ENCODE measurements at places on chromosomes 6 and 20.

DNA sequence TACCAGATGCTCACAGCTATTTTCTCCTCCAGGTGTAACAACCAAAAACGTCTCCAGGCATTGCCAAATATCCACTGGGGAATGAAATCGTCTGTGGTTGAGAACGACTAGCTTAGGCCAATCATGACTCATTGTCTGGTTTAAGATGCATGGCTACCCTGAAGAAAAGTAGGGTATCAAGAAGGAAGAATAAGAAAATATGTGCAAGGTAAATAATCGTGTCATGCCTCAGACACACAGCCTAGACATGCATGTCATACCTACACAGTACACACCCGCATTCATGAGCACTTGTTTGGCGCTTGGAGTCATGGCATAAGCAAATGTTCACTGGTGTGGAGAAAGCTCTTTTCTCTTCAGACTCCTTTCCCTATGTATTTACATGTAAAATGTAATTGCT is 745.7 kb downstream of the MAFB start:
- DNase-seq, result no peak

- DNase-seq, result no peak
Measured at GRCh38 chr6:7341271-7341670, 28.3 kb upstream of the SSR1 start.

DNA sequence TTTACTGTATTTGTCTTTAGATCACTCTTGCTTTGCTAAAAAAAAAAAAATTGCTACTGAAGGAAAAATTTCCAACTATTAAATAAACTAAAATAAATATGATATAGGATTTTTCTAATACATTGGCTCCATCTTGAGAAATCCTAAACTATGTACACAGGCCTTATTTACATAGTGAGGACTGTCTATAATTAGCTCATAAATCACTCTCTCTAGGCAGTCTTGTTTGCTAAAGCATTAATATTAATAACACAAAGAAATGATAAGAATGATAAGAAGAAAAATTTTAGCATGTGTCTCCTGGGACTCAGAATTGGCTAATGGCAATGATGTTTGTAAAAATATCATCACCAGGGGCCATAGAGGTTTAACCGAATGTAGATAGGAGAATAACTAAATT is 13.3 kb upstream of the CRYBG1 start:
- DNase-seq, result no peak

DNA sequence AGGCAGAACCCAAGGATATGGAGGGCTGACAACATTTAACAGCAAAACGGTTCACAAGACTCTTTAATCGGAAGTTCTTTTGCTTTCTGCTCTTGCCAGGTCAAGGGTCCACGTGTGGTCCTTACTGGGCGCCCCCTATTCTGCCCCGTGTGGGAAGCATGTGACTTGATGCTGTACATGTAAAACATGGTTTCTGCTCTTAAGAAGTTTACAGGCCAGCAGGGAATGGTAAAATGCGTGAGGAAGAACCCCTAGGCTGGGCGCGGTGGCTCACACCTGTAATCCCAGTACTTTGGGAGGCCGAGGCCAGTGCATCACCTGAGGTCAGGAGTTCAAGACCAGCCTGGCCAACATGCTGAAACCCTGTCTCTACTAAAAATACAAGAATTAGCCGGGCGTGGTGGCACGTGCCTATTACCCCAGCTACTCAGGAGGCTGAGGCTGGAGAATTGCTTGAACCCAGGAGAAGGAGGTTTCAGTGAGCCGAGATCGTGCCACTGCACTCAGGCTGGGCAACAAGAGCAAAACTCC is 19.3 kb downstream of the ZNF217 start:
- DNase-seq, result no peak

DNA sequence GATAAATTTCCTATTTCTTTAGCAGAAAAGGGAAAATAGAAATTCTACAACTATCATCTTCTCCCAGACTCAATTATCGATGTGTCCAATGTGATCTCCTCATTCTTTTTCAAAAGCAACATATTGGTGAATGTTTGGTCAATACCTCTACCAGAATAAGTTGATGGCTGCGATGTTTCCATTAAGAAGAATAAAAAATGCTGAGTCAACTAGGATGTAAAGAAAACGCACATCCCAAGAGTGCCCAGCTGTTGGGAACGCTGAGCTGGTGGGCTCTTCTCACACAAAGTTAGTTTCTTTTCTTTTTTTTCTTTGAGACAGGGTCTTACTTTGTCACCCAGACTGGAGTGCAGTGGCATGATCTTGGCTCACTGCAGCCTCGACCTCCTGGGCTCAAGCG is 39.8 kb downstream of the RAMACL start:
- DNase-seq, result no peak

- DNase-seq, result no peak
Measured at GRCh38 chr6:49497304-49497703, 2.4 kb upstream of the GLYATL3 start.

- no peak for DNase-seq
Measured at GRCh38 chr6:62808565-62809293, 402.5 kb upstream of the FKBP1C start.

- DNase-seq, result peak; percentile 97
Measured at GRCh38 chr6:100203400-100203799, 209.4 kb upstream of the MCHR2 start.

DNA sequence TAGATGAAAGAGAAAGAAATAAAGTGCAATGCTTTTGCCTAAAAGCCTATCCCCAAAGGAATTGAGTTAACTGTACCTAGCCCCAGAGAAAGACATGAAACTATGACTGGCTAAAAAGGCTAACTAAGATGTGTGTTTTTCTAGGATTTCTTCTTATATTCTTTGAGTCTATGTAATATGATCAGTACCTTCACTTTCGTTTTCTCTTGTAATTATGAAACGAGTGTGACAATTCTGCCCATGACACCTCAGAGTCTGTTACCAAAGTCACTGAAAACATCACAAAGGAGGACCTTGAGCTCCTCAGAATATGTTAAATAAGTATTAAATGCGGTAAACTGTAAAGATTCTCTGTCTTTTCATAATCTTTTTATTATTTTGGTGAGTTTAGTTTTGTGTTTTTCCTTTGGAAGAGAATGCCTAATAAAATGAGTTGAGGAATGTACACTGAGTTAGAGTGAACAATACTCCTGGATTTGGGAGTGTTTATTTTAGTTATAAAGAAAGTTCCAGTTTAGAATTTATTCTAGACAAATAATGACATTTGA is 141.3 kb downstream of the FUT9 start:
- no peak for DNase-seq

- DNase-seq, result no peak
Measured at GRCh38 chr6:26468829-26469228, 11.1 kb downstream of the BTN2A1 start.

DNA sequence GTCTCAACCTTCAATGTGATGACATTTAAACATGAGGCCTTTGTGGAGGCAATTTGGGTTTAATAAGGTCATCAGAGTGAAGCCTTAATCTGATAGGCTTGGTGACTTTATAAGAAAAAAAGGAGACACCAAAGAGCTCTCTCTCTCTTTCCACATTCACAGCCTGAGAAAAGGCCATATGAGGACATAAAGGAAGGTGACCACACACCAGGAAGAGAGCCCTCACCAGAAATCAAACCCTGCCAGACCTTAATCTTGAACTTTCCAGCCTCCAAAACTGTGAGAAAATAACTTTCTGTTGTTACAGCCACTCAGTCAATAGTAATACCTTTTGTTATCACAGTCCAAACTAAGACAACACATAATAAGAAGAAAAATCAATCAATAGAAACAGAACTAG is 47.7 kb downstream of the COL12A1 start:
- no peak for DNase-seq

GRCh38 chr6:83985715-83986114 is 47.9 kb upstream of the MRAP2 start:
- no peak for DNase-seq

DNA sequence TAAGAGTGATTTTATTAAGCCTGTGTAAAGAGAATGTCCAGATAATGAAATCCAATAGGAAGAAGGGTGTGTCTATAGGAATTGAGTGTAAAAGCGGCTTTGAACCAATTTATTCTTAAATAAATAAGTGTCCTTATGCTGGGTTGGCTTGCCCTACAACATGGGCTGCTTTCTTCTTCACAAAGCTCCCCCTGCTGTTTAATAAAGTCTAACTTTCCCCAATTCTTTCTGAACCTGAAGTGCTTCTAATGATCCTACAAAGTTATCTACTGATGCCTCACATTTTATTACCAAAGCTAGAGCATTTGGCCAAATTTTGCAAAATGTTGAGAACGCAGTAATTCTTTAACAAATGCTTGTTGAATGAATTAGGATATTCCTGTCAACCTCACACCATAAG is 36.3 kb upstream of the SIRT5 start:
- DNase-seq, result peak; percentile 12

- DNase-seq, result no peak
Measured at GRCh38 chr20:31542201-31542842, 28.1 kb downstream of the HM13 start.

DNA sequence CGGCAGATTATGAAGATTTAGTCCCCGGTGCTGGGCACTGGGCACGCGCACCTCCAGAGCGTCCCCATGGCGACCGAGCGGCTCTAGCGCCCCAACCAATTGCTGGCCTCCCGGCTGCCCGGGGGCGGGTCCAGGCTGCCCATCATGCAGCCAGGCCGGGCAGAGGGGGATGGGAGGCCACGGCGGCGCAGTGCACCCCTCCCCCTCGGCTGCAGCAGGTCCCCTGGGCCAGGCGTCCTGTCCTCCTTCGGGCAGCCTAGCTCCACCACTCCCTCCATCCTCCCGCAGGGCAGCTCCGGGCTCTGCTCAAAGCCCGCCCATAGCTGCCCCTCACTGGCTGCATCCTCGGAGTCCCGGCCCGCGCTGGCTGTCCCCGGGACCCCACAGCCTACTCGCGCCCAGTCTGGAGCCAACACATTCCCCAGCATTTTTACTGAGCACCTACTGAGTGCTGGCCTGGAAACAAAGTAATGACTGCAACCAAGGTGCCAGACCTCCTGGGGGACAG is 99.4 kb downstream of the ASXL1 start:
- DNase-seq, result no peak

- DNase-seq, result no peak
Measured at GRCh38 chr6:705047-705446, 12.1 kb upstream of the EXOC2 start.

DNA sequence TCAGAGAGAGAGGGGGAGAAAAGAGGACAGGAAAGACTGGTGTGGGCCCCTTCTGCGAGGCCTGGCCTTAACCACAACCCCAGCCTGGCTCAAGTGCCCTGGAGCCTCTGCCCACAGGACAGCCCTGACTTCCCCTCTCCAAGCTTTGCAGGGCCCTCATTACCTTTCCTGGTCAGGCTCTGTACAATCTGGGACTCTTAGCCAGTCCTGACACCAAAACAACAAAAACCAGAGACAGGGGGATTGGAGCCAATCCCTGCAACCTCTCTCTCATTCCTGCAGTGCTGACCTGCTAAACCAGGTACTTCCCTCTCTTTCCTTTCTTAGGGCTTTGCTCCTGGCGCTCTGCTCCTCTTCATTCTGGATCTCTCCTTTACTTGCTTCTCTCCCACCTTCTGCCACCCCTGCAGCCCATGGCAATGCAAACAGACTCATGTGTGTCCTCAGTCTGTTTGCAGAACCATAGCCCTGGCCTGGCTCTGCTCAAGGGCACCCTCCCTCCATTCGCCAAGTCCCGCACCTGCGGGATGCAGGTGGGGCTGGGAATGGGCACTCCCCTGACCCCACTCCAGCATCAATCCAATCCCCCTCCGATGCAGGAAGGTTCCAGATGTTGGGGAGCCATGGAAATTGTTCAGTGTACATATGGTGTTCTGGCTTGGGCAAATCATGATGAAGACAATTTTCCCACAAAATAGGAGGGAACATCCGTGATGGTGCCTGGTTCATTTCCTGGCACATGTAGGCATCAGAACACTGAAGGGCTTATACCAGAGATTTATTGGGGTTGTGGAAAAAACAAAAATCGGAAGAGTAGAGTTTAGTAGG is 38.1 kb downstream of the RPP40 start:
- no peak for DNase-seq

DNA sequence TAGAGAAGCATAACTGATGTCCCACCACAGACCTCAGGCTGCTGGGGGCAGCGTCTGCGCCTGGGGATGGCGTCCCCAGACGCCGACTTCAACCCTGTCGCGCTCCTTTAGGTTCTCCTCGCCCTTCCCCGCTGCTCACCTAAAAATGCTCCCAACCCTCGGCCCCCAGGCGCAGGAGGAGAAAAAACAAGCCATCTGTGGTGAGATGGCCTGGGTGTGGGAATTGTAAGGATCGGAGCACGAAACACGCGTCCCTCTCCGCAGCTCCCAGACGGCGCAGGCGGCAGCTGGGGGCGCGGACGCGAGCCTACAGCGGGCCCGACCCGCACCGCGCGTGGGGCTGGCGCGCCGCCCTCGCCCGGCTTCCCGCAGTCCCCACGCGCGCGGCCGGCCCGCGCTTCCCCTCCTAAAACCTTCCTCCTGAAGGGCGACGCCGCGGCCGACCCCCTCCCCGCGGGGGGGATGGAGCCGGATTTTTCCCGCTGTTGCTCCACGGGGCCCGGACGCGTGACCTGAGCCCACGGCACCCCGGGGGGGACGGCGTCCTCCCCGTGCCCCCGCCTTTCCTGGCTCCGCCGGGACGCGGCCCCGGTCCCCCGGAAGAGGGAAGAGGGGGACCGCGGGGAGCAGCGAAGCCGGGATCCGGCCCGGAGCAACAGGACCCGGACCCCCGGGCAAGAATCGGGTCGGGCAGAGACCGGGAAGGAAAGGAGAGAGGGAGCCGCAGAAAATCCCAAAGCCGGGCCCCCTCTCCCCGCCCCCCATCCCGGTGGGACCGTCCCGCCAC is 611 bp downstream of the EPB41L2 start:
- no peak for DNase-seq

GRCh38 chr6:28923318-28924102 is at the start of gene TRIM27:
TSS of gene TRIM27 (minus strand) at chr6:28923985. CDS start at chr6:28923632, 353 bp downstream.
- DNase-seq, result no peak

- peak; percentile 6 for DNase-seq
Measured at GRCh38 chr6:46781478-46782378, 11.5 kb upstream of the MEP1A start.

- DNase-seq, result peak; percentile 54
Measured at GRCh38 chr6:157983406-157984119, 1.9 kb downstream of the SYNJ2 start.
